ENCODE measurements at places on chromosomes 11 and 22.

DNA sequence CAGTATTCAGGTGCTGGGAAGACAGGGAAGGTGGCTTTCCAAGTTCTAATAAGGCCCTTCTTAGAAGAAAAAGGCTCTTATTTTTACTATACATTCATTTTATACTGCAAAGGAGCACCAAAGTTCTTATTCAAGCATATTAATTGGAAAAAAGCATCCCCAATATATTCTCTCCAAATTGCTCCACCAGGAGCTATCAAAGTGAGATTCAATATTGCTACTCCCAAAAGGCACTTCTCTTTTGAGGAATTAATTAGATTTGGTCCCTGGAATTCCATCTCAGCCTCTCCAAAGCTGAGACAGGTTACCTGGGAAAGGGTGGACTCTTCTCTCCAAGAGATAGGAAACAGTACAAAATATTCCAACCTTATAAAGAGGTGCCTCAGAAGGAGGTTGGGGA lies 134.1 kb downstream of the LARGE1 start:
- DNase-seq: no peak

GRCh38 chr11:2835751-2836150 lies 49.8 kb downstream of the CDKN1C start:
- no peak for DNase-seq

DNA sequence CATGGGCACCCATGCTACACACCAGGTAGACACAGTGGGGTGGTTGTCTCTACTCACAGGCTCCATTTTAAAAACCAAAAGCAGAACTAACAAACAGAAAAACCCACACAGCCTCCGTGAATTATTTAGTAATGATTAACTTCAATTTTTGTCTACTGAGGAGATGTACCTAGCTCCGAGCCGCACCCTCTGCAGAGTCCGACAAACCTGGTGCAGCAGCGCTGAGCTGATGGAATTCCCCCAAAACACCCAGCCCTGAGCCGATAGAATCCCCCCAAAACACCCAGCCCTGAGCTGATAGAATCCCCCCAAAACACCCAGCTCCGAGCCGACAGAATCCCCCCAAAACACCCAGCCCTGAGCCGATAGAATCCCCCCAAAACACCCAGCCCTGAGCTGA lies 927.0 kb downstream of the BRD1 start:
- DNase-seq: no peak

GRCh38 chr11:2467695-2468055 lies 22.9 kb downstream of the KCNQ1 start:
- no peak for DNase-seq

DNA sequence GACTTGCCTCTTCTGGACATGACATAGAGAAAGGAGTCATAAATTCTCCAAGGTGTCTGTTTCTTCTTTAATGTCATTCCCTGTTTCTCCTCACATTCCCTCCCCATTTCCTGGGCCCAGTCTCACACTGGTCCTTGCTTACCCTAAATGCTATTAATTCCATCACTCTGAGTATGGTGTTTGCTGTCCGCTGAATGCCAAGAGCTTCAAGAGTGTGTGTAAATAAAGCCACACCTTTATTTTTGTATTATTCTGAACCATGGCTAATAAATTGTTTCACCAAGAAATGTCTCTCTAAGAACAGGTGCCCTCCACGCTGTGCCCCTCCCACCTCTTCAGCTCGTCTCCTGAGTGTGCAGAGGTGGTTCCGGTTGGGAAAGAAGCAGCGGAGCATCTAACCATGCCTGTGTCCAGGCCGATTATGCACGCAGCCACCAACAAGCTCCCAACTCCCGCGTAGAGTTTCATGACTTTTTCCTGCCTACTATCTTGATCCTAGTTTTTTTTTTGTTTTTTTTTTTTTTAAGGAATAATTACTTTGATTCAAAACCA lies 8.6 kb downstream of the TMEM121B start:
- no peak for DNase-seq

DNA sequence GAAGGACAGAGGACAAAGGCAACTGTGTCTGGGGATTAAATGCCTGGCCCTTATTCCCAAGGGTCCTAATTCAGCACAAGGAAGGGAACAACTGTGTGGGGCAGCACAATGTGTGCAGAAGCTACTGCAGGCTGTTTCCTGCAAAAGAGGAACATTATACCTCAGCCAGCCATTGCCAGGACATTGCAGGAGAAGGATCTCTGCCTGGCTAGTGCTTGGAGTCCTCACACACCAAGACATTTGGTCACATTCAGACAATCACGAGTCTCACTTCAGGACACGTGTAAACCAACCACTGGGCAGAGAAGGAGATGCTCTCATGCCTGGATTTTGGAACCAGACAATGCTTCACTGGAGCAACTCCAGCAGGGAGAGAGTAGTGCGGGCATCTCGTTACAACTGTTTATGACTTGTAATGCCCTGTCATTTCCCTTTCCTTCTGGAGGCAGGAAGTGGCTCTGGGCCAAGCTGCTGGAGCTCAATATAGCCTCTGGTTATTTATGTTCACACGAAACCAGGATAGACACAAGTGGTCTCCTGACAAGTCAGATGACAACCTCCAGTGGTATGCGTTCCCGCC lies 23.9 kb upstream of the ZC3H12C start:
- no peak for DNase-seq

DNA sequence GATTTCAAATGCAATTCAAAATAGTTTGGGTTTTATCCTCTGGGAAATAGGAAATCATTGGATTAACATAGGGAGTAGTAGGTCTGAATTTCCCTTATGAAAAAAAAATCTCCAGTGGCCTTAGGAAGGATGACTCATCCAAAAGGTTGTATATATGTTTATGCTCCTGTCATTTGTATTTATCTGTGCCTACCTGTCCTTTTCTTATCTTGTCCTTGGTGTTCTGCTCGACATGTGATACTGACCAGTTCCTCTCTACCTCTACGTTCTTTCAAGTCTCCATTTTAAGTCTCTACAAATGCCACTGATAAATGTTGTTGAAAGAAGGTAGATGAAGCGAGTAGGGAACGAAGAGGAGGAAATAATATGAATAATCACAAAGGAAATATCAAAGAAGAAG lies 3.0 kb upstream of the SOX6 start:
- DNase-seq: no peak

DNA sequence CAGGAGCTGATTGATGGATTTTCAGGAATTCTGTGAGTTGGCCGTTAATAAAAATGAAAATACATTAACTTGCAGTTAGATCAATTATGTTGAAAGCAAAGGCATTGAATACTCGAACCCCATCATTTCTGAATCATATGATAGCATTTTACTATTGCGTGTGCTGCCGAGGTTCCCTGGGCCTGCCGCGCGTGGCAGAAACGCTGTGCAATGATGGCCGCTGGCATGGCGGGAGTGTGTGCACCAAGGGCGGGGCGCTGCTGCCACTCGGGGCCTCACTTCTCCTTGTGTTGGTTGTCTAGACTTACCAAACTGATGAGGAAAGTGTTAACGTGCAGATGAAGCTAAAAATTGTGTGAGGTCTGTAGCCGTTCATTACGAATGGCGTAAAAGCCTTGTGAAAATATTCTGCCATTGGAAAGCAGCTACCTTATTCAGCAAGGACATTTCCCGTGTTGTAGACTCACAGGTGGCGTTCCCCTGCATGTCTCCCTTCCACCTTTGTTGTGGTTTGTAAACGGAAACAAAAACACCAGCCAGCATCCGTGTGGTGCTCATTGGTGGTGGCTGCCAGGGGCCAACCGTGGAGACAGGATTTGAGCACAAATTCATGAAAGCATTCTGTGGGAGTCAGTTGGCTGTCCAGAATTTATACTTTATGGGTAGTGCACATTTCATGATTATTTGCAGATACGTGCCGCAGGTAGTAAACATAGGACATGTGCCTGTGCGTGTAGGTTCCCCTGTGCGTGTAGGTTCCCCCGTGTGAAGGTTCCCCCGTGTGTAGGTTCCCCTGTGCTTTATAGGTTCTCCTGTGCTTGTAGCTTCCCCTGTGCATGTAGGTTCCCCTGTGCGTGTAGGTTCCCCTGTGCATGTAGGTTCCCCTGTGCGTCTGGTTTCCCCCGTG lies 5.9 kb upstream of the GRAMD4 start:
- peak; percentile 46 for DNase-seq

DNA sequence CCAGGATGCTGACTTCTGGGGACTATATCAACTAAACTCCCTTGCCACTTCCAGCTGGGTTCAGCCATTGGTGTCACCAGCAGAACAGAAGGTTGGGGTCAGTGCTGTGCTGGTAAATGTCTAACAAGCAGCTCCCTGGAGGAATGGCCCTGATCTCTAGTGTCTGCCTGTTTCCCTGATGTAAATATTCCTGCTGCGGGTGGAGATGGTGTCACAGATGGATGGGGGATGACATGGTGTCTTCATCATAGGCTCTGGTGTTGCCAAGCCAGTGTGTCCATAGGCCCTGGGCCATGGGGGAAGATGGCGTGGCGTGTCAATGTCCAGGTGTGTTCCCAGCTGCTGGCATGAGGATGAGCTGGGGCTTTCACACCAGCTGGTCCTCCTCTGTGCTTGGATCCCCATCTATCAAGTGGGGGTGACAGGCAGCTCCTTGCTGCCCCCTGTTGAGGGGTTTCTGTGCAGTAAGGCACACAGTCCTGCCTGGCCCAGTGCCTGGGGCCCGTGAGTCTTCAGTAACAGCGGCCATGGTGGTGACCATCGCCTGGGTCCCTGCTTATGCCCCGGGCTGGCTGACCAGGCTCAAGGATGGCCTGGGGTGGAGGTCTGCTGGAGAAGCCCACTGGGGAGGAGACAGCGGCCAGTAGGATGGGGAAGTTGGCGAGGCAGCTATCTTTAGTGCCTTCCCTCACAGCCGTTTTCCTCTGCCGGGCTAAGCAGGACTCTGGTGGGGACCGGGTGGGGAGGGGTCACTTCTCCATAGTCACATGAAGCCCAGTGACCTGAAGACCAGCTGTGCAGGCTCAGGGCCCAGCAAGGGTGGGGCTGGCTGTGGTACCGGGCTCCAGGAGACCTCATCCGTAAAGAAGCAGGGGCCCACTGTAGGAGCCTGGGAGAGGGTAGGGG lies 12.7 kb downstream of the RPL3 start:
- DNase-seq: no peak

- DNase-seq: no peak
Measured at GRCh38 chr22:42848941-42849550, 8.0 kb downstream of the ARFGAP3 start.

DNA sequence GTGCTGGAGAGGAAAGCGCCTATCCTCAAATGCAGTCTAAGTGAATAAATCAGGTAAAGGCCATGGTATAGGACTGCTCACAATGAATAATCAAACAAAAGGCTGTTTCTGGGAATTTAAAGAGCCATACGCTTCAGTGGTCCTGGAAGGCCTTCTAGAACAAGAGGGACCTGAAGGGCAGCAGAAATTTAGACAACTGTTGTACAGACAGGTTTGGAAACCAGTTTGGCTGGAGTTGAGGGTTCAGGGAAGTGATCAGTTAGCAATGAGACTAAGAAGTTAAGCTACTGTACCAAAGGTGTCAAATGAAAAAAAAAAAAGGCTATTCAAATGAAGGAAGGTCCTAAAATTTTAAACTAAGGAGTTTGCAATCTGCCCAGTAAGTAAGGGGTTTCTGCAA lies 56.6 kb upstream of the SCUBE2 start:
- no peak for DNase-seq

DNA sequence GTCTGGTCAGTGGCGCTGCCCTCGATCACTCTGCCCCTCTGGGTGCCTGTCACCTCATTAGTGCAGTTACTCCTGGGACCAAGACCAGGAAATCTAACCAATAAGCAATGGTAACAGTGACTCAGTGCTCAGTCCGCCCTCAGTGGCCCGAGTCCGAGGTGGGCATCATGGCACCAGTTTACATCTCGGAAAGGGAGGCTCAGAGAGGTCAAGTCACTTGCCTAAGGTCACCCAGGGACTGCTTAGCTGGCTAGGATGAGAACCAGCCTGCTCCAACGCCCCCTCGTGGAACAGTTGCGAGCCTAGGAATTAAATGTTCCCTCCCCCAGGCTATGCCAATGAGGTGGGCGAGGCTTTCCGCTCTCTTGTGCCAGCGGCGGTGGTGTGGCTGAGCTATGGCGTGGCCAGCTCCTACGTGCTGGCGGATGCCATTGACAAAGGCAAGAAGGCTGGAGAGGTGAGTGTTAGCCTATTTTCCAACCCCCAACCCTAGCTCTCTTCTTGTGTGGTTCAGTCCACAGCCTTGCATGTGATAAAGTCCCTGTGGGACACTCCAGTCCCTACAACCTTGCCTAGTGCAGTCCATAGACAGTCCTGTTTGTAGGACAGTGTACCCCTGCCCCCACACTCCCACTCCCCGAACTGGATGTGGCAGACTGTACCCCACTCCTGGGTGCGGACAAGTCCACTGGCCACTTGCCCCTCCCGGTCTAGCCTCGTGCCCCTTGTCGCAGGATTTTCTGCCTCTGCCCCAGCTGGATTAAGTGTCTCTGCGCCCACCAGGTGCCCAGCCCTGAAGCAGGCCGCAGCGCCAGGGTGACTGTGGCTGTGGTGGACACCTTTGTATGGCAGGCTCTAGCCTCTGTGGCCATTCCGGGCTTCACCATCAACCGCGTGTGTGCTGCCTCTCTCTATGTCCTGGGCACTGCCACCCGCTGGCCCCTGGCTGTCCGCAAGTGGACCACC lies 1.1 kb downstream of the MTFP1 start:
- peak; percentile 75 for DNase-seq

DNA sequence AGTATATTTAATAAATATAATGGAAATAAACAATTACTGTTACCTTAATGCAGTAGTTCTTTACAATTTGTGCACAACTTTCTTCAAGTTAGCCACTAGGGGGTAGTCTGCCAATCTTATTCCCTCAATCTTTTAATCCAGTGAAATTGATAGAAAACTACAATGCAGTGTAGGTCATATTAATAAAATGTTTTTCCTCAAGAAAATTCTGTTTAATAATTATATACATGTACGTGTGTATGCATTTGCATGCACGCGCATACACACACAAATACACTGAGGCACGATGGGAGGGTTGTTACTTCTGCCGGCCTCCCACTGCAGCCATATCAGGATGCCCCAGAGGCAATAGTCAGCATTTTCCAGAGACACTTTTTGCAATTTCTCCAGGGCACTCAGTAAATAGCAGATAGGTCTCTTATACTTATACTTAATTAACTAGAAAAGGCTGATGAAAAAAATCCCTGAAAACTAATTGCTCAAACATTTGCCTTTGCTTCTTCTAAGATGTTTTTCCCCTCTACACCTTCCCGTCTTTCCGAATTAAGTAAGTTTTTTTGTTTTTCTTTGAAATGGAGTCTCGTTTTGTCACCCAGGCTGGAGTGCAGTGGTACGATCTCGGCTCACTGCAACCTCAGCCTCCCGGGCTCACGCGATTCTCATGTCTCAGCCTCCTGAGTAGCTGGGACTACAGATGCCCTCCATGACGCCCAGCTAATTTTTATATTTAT lies 3.1 kb downstream of the GAB2 start:
- no peak for DNase-seq

DNA sequence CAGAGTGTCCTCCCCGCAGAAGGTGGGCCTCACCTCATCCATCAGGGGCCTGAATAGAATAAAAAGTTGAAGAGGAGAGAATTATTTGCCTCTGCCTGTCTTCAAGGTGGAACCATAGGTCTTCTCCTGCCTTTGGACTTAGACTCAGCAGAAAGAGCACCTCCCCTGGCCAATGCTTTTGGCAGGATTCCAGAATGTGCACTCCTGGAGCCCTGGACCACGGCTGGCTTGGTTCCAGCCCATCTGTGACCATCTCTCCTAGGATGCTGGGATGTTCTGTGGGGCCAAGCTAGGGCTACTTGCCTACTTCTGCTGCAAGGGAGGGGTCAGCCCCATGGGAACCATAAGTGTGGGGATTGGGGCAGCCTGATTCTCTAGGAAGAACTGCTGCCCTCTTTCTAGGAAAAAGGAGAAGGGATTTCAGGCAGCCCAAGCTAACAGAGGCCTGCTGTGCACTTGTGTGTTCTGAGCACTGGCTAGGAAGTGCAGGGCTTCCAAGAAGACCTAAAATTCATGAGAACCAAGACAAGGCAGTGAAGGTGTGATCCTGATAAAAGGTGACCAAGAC lies 32.2 kb upstream of the SHANK2 start:
- no peak for DNase-seq

GRCh38 chr11:38718049-38718448 lies 2120.0 kb upstream of the RAG2 start:
- DNase-seq: no peak
